ENCODE measurements at places on chromosomes 16 and 17.
A peak's percentile ranks its signal among the peaks of the same experiment; 100 is the strongest.

GRCh38 chr17:17073581-17074403, 31.5 kb downstream of the MPRIP start:
- DNase-seq: peak; percentile 44

DNA sequence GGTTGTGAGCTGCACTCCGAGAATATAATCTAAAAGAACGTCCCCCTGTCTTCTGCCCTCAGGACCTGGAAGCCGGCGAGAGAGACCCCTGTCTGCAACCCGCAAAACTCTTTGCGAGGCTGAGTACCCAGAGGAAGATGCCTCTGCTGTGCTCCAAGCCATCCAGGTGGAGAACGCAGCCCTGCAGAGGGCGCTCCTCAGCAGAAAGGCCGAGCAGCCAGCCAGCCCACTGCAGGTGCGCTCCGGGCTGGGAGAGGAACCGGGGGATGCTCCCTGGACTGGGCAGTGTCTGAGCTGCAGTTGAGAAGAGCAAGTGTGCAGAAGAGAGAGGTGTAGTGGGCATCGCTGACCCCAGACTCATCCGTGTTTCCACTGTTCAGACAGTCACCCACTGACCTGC, 148.3 kb downstream of the KATNIP start:
- peak; percentile 21 for DNase-seq

DNA sequence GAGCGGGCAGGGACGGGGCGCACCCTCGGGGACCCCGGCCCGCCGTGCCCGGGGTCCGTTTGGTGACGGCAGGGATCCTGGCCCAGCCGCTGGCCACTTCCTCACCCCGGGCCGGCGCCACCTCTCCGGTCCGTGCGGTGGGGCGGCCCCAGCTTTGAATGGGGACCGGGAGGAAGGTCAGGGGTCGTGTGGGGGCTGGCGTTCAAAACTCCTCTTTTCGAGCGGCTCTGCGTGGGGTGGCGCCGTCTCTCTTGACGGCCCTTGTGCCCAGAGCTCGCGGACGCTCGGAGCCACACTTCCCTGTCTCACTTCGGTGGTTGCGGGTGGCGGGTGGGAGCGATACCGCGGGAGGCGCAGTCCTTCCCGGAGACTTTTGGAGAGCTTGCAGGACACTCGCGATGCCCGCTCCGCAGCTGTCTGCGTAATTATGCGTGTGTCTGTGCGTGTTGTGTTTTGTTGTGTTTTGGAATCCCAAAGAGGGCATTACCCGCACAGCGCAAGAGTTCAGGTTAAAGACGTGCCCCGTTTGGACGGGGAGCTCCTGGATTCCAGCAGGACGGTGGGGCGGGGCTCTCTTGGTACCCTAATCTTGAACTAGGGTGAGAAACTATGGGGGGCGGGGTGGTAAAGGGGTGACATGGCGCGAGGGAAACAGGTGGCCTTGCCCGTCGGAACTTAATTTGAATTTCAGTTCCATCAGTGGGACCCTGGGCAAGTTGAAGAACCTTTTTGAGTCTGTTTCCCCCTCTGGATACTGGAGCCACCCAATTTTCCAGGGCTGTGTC, 637 bp downstream of the PLCG2 start:
- peak; percentile 24 for DNase-seq

DNA sequence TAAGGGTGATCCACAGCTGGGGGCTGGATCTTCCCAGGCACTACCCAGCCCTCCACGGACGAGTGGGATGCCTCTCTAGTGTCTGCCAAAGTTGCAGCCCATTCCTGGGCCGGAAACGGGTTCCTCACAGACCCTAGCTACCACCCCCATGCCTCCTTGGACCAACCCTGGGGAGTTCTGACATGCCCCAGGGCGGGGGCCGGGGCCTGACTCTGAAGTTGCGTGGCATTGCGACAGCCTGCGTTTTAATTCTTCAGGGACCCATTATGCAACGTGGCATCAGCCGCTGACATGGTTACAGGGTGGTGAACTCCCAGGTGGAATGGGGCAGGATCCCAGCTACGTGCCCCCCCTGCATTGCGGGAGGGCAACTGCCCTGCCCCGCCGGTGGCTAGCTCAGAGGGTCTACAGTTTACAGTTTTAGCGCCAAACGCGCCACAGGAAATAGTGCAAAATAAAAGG, 2.7 kb downstream of the CBX4 start:
- DNase-seq: no peak

DNA sequence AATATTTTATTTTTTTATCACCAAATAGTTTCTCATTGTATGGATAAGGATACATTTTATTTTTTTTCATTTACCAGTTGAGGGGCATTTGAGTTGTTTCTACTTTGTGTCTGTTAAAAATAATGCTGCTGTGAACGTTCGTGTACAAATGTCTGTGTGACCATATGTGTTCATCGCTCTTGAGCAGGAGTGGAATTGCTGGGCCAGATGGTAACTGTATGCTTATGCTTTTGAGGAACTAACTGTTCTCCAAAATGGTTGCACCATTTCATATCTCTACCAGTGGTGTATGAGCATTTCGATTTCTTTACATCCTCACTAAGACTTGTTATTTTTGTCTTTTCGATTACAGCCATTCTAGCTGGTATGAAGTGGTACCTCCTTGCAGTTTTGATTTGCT, 212.5 kb upstream of the N4BP1 start:
- no peak for DNase-seq

DNA sequence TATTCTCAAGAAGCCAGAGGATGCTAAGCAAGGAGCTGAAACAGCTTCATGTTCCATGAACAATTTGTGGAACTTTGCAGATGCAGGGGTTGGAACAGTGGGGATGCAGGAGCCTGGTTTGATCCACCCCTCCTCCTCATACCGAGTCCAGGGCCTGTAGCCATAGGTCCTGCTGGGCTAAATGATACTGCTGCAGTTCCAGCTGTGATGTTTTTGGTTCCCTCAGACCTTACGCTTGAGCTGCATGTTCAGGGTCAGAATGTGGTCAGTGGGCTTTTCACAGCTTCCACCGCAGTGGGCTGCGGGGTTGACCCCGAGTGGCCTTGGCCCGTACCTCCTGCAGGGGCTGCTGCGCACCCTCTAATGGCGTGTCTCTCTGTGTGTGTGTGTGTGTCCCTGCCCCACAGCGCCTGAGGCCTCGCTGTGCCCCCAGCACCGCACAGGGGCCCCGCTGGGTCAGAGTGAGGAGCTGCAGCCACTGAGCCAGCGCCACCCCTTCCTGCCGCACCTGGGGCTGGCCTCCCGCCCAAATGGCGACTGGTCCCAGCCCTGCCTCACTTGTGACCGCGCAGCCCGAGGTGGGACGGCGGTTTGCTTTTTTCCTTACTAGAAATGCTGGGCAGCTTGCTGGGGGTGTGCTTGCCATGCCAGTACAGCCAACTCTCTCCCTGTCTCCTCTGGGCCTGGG, 48.2 kb downstream of the EPN2 start:
- DNase-seq: no peak

DNA sequence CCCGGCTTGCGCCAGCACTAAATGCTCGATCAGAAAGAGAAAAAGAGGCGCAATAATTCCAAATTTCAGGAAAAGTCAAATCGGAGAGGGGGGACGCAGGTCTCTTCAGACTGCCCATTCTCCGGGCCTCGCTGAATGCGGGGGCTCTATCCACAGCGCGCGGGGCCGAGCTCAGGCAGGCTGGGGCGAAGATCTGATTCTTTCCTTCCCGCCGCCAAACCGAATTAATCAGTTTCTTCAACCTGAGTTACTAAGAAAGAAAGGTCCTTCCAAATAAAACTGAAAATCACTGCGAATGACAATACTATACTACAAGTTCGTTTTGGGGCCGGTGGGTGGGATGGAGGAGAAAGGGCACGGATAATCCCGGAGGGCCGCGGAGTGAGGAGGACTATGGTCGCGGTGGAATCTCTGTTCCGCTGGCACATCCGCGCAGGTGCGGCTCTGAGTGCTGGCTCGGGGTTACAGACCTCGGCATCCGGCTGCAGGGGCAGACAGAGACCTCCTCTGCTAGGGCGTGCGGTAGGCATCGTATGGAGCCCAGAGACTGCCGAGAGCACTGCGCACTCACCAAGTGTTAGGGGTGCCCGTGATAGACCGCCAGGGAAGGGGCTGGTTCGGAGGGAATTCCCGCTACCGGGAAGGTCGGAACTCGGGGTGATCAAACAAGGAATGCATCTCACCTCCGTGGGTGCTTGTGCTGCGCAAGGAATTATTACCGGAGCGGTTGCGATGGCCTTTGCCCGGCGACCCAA, 4.0 kb upstream of the DLX4 start:
- DNase-seq: no peak

- no peak for DNase-seq
Observed at GRCh38 chr16:35011-35677, 18.3 kb downstream of the POLR3K start.

GRCh38 chr17:67217446-67217845, 27.6 kb downstream of the HELZ start:
- DNase-seq: no peak

- DNase-seq: no peak
Observed at GRCh38 chr16:57387598-57388354, 15.5 kb downstream of the CX3CL1 start.

- DNase-seq: no peak
Observed at GRCh38 chr16:27238016-27238587, 30.5 kb downstream of the NSMCE1 start.

GRCh38 chr16:4257646-4258556, 14.9 kb downstream of the TFAP4 start:
- peak; percentile 46 for DNase-seq

DNA sequence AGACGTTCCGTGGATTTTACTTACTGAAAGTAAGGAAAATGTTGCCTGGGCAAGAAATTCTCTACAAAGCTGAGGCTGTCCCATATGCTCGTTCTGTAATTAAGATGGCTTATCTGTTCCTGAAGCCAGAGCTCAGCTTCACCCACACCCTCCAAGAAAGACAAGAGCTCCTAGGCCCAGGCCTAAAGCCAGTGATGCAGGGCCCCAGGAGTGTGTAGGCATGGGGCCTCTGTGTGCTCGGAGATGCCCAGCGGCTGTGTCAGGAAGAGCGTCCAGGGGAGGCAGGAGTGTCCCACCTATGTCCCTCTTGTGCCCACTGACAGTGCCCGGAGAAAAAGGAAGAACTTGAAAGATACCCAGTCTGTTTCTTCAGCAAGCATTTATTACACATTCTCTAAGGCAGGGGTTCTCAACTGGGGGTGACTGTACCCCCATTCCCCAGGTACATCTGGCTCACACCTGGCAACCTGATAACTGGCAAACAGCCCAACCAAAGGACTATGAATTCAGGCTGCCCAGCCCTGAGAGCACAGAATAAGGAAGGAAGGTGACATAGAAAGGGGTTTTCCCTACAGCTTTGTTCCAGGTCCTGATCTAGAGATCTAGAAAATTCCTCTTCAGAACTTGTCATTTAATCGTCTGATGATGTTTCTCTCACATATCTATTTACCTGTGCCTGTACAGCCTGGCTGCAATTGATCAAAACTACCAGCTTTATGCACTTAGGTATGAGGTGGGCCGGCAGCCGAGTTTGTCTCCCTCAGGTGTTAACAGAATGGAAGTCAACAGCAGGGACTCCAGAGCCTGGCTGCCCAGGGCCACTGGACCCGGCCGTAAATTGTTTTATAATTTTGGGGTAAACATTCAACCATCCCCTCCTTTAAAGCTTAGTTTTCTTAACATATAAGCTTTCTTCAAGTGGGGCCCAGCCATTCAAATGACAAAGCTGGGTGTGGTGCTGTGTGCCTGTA, 12.0 kb downstream of the SNN start:
- DNase-seq: no peak

DNA sequence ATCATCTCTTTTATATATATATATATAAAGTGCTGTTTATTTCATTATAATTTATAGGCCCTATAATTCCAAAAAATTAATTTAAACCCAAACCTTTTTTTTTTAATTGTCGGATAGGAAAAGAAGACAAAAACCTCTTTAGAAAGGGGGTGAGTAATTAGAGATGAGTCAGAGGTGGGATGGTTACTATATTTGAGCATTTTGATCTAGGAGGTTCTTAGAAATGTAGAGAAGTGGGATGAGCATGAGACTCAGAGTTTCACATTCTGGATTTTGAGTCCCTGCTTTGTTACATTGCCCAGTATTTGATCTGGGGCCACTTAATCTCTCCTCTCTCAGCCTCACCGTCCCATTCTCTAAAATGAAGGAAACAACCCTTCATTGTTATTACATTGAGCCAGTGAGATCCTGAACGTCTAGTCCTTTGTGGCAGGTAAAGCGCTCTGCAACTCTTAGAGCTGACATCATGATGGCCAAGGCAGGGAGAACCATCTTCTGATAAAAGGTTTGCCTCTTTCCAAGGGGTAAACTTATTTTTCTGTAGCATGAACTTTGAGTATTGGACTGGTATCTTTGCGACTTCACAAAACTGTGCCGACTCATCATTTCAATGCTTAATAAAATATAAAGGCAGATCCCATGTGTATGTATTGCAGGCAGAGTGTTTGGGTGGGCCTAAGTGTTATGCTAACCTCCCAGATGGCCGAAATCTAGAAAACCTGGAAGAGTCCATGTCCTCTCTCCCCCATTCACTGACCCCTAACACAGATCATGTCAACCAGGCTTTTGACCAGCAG, 21.3 kb downstream of the HS3ST3B1 start:
- DNase-seq: peak; percentile 14

DNA sequence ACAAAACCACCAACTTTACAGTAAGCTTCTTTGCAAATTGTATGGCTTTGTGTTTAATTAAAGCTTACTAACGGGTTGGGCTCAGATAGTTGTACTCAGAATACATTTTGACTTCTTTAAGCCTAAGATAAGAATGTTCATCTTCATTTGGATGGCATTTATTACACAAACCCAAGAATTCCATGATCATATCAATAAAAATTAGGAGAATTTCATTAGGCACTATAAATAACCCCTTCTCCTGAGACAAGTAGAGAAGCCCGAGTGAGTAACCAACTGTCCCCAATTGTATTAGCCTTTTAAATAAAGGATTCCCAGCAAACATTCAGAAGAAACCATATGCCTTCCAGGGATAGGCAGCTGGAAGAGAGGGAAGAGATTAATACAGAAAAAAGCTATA, 504.7 kb downstream of the KCNJ2 start:
- no peak for DNase-seq

GRCh38 chr16:28596115-28596630, 677 bp downstream of the SULT1A2 start:
- no peak for DNase-seq

DNA sequence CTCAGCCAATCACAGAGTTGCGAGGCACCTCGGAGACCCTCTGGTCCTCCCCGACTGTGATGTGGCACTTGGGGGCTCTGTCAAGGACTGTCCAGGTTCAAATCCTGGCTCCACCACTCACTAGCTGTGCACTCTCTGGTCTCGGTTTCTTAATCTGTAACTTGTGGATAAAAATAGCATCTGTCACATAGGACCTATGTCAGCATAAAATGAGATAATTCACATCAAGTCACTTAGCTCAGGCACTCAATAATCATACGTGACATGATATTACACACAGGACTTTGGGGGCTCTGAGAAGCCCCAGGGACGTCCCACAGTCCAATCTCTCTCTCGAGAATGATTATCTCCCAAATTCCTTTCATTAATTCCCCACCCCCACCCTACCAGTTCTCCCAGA, 166.4 kb downstream of the COPRS start:
- DNase-seq: no peak

- DNase-seq: no peak
Observed at GRCh38 chr16:3479654-3480216, 15.6 kb downstream of the C16orf90 start.

Data from ELR (cell line).